ENCODE measurements at places on chromosomes 4 and X.

- no peak for DNase-seq
Observed at GRCh38 chr4:106583567-106583966, 215.0 kb upstream of the GIMD1 start.

GRCh38 chrX:18548996-18549395 is 122.9 kb downstream of the RS1 start:
- DNase-seq, result no peak

- no peak for DNase-seq
Observed at GRCh38 chr4:168769416-168769815, 240.6 kb downstream of the CBR4 start.

- no peak for DNase-seq
Observed at GRCh38 chr4:32133141-32133540, 1413.0 kb downstream of the PCDH7 start.

DNA sequence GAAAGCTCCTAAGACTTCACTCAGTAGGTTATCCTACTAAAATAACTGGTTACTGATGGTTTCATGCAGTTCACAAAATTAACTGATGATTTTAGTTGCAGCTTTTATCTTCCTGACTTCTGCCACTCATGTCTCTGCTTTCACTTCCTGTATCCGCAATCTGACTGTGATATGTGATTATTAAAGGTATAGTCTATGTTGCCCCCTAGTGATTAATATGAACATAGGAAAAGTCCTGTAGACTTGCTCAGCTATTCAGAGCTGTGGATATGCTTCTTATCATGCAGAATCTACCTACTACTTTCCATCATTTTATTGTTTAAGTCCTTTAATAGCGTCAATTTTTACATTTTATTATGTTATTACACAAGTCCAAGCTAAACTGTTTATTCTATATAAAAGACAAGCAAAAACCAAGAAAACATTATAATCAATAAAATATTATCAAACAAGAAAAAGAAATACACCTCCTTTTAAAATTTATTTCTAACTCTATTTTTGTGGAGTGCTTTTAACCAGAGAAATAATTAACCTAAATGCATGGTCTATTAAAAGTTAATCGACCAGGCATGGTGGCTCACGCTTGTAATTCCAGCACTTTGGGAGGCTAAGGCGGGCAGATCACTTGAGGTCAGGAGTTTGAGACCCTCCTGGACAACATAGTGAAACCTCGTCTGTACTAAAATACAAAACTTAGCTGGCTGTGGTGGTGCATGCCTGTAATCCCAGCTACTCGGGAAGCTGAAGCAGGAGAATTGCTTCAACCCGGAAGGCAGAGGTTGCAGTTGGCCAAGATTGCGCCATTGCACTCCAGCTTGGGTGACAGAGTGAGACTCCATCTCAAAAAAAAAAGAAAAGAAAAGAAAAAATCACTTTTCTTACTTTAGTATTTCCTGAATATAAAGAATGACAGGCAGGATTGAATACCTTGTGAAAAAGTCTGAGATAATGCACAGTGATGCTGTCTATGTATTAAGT is 40.4 kb upstream of the TLR2 start:
- DNase-seq, result no peak

GRCh38 chrX:3712051-3712869 is 1.2 kb downstream of the PRKX start:
- DNase-seq, result no peak

- no peak for DNase-seq
Observed at GRCh38 chr4:117770269-117771102, 263.8 kb upstream of the NDST3 start.

- DNase-seq, result no peak
Observed at GRCh38 chrX:443536-444210, 57.0 kb upstream of the PPP2R3B start.

- DNase-seq, result no peak
Observed at GRCh38 chr4:8534129-8534528, 46.1 kb upstream of the GPR78 start.

DNA sequence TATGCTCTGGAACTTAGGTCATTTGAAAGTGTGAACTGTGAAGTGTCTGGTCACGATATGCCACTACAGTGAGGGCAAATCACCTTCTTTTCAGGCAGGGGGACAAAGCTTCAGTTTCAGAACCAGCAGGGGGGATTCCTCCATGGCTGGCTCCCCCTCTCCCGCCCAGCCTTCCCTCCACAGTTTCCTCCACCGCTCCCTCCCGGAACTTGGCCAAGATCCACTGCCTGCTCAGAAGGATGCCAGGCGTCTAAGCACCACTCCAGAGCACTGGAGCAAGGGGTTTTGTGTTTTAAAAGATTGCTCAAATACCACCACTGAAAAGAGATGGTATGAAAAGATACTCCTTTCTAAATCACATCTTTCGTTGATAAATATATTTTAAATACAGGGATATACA is 126.9 kb downstream of the ELOVL6 start:
- no peak for DNase-seq

GRCh38 chrX:108323751-108324150 is 114.5 kb downstream of the COL4A6 start:
- no peak for DNase-seq

DNA sequence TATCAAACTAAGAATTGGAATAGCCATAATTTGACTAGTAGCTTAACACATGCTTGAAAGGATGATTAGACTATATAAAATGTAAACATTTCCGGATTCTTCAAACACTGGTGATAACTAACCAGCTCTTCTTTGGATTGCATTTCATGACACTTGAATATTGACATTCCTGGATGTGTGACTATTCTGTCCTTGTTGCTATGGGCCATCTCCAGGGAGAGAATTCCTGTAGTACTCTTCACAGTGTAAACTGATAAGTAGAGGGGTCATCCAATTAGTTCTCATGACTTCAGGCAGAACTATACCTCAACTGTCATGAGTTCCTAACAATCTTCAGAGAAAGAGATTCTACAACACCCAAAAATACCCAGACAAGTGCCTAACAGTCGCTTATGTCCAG is 1026.7 kb upstream of the TENM3 start:
- DNase-seq, result no peak

- DNase-seq, result no peak
Observed at GRCh38 chr4:55876387-55876786, 22.9 kb downstream of the EXOC1 start.

GRCh38 chr4:55124322-55125076 is 896 bp downstream of the KDR start:
- no peak for DNase-seq

DNA sequence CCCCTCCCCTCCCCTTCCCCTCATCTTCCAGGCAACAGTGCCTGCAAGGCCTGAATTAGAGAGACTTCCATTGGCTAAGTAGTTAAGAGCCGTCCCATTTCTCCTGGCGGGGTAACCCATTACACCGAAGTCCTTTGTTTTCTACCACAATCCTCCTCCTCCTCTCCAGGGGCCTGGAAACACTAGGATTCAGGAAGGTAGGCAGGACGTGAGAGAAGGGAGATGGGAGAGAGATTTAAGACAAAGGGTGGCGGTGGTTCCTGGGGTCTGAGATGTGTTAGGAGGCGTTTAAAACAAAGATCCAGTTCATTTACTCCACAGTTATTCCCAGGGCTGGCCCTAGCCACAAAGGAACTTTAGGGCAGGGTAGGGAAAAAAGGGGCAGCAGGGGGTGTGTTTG is 28.0 kb downstream of the NYX start:
- no peak for DNase-seq

DNA sequence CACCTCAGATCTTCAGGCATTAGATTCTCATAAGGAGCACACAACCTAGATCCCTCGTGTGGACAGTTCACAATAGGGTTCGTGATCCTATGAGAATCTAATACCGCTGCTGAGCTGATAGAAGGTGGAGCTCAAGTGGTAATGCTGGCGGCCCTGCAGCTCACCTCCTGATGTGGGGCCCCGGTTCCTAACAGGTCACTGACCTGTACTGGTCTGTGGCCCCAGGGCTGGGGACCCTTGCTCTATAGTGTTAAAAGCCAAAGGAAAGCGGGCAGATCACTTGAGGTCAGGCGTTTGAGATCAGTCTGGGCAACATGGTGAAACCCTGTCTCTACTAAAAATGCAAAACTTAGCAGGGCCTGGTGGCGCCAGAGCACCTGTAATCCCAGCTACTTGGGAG is 1047.0 kb upstream of the FTHL17 start:
- no peak for DNase-seq

DNA sequence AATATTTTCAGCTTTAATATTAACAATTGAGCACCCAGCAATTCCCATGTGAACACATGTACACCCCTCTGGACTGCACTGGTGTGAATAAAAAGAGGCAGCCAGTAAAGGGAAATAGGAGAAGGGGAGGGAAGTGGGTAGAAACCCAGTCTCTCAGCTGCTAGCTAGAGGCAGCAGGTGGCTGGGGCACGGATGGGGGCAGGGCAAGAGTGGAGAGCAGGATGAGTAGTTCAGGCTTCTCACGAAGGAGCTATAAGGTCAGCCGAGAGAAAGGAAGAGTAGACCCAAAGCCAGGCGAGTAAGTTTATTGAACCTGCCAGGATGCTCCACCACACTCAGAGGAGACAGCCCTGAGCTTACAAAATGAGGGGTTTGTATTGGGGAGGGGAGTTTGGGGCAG is 184.8 kb upstream of the MTMR8 start:
- DNase-seq, result no peak

DNA sequence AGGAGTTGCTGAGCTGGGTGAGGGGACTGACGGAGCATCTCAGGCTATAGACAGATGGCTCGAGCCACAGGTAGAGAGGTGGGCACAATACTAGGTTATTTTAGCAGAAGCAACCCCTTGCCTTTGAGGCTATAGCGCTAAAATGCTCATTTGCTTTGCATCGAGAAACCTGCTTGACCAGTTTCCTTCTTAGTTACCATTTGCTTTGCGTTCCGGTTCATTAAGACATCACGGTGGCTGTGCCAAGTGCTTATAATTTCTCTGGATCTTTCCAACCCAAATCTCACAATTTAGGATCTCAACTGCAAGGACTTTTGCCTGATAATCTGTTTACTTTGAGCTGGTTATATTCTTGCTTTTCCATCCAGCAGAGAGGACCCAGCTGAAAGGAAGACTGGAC is 40.8 kb downstream of the DLG3 start:
- DNase-seq, result no peak

DNA sequence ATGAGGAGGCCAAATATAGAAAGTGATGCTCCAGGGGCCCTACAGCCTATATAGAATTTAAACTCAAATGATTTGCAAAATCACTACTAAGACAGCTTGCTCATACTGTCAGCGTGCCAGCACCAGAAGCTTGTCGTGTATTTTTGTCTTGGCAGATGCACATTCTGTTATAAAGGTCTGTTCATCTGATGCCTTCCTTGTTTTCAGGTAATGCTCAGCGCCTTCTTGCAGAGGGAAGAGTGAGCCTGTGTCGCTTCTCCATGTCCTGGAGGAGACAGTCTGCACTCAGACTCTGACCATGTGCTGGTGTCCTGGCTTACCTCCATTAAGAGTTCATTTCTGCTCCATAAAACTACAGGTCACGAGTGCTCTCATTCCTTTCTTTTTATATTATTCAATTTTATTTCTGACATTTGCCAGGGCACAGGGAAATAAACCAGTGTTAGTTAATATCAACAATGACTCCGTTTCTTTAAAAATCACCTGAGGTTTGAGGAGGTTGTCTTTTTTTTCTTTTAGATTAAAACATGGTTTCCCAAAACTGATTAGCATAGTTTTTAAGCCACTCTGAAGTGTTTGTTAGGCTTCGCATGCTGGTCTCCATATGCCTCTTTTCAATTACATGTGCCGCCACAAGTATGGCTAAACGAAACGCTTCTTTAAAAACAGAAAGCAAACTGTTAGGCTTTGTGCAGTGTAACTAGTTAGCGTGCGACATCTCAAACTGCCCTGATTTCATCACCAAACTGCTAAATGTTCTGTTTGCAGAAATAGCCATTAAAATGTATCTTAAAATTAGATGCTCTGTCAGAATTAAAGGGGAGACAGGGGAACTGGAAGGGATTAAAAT is 215.2 kb upstream of the GK2 start:
- DNase-seq, result no peak

DNA sequence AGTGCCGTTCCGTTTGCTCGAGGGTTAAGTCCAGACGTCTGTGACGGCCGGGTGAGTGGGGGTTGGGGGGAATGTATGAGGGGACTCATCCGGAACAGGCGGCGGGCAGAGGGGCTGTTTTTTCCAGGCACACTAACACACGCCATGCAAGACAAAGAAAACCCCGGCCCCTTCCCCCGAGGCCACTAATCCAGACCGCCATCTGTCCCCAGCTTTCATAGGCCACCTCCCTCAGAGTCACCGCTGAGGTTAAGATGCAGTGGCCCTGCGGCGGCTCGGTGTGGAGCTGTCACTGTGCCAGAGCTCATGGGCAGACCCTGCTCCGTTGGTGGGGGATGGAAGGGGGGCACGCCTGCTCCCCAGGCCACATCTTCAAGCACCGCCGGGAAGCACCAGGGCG is 34.1 kb downstream of the SORCS2 start:
- no peak for DNase-seq

GRCh38 chr4:189129044-189129694 is 811.5 kb upstream of the FRG1 start:
- DNase-seq, result no peak

DNA sequence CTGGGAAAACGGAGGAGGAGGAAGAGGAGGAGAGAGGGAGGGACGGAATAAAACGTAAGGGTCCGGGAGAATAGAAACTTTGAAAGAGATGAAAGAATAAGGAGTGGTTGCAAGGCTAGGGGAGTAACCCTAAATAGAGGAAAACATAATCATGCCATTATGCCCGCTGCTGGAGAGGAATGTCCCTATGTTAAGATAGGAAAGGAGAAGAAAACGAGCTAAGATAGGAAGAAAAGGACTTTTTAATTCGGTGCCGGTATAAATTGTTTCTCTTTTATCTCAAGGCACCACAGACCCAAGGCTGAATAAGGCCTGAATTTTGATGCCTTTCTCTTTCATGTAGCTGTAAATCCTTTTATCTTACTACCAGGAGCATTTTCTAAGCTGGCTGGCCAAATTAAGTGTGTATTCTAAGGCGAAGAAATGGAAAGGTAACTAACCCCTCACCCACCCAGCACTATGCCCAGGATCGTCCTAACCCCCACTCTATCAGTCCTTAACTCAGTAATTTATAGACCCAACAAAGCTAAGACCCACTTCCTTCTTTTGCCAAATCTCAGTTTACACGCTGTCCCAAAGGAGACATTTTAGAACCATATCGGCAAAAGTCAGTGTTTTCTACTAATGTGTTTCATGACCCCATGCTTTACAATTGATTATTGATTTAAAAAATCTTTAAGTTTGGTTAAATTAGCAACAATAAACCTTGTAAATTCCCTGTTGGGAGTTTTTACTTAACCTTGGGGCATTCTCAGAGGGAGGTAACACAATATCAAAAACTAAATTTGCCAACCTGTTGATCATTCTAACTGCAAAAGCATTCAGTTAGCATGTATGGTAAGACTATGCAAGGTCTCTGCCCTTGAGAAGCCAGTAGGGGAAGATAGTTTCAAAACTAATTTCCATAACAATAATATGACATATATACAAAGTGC is 1.1 kb upstream of the CUL4B start:
- no peak for DNase-seq

GRCh38 chr4:163256680-163257343 is 75.6 kb downstream of the NPY1R start:
- no peak for DNase-seq

All from activated T-helper 1 cell treated with anti-CD3 and anti-CD28 coated beads, Interleukin-2, amount 50 U/mL, for 16 hours (primary cell).